Peyer's patch (tissue), 4 donors: ENCODE measurements at places on chromosomes 6 and 20. TPM values are rescaled to one million over a fixed set of nuclear protein-coding genes. Genes with fewer than 3 reads are reported as not detected.
A peak's percentile ranks its signal among the peaks of the same experiment; 100 is the strongest.

DNA sequence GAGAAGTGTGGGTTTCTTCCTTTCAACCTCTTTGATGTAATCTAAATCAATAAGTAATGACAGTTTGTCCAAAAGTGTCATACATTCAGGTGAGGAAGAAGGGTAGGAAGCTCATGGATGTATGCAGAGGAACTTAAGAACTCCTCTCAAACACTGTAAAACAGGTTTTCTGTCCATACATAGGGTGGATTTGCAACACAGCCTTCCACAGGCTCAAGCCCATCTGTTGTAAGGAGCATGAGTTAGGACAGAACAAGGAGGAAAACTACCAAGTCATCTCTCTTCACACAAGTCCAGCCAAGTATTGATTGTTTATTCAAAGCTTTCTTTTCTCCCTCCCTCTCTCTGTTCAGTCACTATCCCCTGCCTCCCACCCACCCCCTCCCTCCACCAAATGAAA lies 49.0 kb upstream of the CDYL start:
- H3K36me3 ChIP-seq, result no peaks in the 10 kb centered on the region
- no peak overlapping the region for H3K4me3 ChIP-seq
- no peak for DNase-seq
- H3K4me1 ChIP-seq, result peaks cover 13% of the 10 kb centered on the region
- H3K27me3 ChIP-seq, result no peaks in the 10 kb centered on the region

- H3K36me3 ChIP-seq, result no peaks in the 10 kb centered on the region
- H3K4me1 ChIP-seq, result no peaks in the 10 kb centered on the region
- no peak for DNase-seq
- H3K27me3 ChIP-seq, result no peaks in the 10 kb centered on the region
Observed at GRCh38 chr6:4794140-4794707, 18.0 kb downstream of the CDYL start.

GRCh38 chr6:128282961-128283360 lies 237.4 kb downstream of the PTPRK start:
- no peaks in the 10 kb centered on the region for H3K4me1 ChIP-seq
- no peak overlapping the region for H3K4me3 ChIP-seq
- no peaks in the 10 kb centered on the region for H3K27me3 ChIP-seq
- DNase-seq, result no peak
- no peaks in the 10 kb centered on the region for H3K36me3 ChIP-seq

GRCh38 chr6:149169761-149170511 lies 147.6 kb upstream of the TAB2 start:
- no peaks in the 10 kb centered on the region for H3K27me3 ChIP-seq
- H3K36me3 ChIP-seq, result no peaks in the 10 kb centered on the region
- DNase-seq, result no peak
- H3K27ac ChIP-seq, result no peak overlapping the region

GRCh38 chr6:49038294-49038822 lies 424.7 kb downstream of the MMUT start:
- H3K27me3 ChIP-seq, result no peaks in the 10 kb centered on the region
- no peaks in the 10 kb centered on the region for H3K36me3 ChIP-seq
- H3K4me1 ChIP-seq, result no peaks in the 10 kb centered on the region
- H3K27ac ChIP-seq, result no peak overlapping the region
- DNase-seq, result no peak

- no peak for DNase-seq
- no peaks in the 10 kb centered on the region for H3K27me3 ChIP-seq
- H3K27ac ChIP-seq, result no peak overlapping the region
- H3K36me3 ChIP-seq, result no peaks in the 10 kb centered on the region
Observed at GRCh38 chr20:53208110-53208832, 236.1 kb downstream of the TSHZ2 start.

DNA sequence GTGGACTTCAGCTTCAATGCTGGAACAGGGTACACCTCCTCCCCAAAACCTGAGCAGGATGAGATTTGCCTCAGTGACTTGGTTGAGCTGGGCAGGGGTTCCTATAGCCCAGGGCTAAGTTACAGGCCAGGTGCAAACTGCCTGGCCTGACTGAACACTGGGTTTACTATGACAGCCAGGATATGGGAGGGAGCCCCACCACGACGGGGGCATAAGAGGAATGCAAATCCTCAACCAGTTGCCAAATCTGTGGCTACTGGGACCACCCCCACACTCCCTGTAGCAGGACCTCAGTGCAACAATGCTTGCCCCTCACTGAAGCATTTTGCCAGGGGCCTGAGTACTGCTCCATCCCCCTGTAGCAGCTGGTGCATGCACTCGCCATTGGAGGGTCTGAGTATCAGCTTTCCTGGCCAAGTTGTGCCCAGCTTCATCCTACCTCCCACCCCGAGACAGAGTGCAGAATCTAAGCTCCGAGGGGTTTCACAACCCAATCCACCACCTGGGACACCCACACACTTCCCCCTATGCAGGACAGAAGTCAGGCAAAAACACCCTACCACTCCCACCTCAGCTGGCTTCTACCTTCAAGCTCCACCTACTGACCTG lies 27.6 kb downstream of the TREML4 start:
- H3K4me1 ChIP-seq, result no peaks in the 10 kb centered on the region
- no peaks in the 10 kb centered on the region for H3K27me3 ChIP-seq
- H3K4me3 ChIP-seq, result no peak overlapping the region
- H3K27ac ChIP-seq, result no peak overlapping the region

- H3K27ac ChIP-seq, result peak within 1 kb of the TSS; percentile 57
- peak within 1 kb of the TSS; percentile 32 for H3K4me3 ChIP-seq
- H3K36me3 ChIP-seq, result no peaks in the 10 kb centered on the region
- H3K4me1 ChIP-seq, result no peaks in the 10 kb centered on the region
- DNase-seq, result peak; percentile 49
Observed at GRCh38 chr6:169253337-169254238, at the start of gene THBS2. Gene THBS2 (minus strand): TSS chr6:169253846. CDS start chr6:169250784, 3,062 bp downstream.

DNA sequence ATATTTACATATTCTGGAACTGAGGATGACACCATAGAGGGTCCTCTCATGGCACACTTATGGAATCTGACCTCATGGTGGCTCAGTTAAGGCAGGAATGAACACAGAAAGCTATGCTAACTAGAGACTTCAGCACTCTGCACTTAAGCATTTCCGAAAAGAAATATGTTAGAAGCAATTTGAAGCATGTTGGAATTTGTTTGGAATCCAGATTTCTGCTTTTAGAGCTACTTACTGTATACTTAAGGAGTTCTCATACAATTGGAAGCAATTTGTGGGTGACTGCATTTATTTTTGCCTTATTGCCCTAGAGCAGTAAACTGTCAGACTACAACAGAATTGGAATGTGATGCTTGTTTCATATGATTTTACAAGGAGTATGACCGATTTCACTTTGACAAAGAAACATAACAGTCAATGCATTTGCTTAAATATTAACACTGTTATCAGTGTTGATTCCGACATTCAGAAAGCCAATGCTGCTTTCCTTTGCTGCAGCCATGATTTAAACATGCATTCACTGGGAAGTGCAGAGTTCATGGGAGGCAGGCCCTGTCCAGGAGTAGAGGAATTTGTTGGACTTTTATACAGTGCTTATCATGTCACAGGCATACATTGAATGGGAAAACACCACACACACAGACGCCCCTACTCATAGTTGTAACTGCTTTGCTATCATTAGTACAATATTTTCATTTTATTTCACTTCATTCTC lies 244.4 kb downstream of the SAMD5 start:
- no peak overlapping the region for H3K4me3 ChIP-seq
- DNase-seq, result no peak
- H3K4me1 ChIP-seq, result no peaks in the 10 kb centered on the region
- no peaks in the 10 kb centered on the region for H3K36me3 ChIP-seq
- H3K27ac ChIP-seq, result no peak overlapping the region
- H3K27me3 ChIP-seq, result no peaks in the 10 kb centered on the region

- no peak overlapping the region for H3K4me3 ChIP-seq
- no peaks in the 10 kb centered on the region for H3K27me3 ChIP-seq
- no peaks in the 10 kb centered on the region for H3K36me3 ChIP-seq
- no peaks in the 10 kb centered on the region for H3K4me1 ChIP-seq
Observed at GRCh38 chr6:35064757-35065440, 76.2 kb downstream of the TCP11 start.

DNA sequence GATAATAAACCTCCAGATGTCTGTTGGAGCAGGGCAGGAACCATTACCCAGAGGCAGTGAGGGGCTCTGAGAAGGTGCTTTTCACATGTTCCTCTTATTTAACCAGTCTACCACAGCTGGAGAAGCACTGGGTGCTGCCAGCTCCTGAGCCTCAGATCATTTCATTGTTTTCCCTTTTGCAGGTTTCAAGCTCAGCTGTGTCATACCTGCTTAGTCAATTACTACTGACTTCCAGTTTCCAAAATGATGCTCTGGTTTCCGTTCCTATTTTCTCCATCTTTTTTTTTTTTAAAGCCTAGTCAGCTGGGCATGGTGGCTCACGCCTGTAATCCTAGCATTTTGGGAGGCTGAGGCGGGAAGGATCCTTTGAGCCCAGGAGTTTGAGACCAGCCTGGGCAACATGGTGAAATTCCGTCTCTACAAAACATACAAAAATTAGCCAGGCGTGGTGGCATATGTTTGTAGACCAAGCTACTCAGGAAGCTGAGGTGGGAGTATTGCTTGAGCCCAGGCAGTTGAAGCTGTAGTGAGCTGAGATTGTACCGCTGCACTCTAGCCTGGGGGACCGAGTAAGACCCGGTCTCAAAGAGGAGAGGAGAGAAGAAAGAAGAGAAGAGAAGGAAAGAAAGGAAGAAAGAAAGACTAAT lies 6.7 kb downstream of the FLOT1 start:
- H3K4me3 ChIP-seq, result no peak overlapping the region
- no peaks in the 10 kb centered on the region for H3K36me3 ChIP-seq
- H3K27me3 ChIP-seq, result no peaks in the 10 kb centered on the region
- no peak overlapping the region for H3K27ac ChIP-seq
- no peak for DNase-seq
- no peaks in the 10 kb centered on the region for H3K4me1 ChIP-seq

FNDC11 gene
- total RNA-seq, result not detected

GRCh38 chr6:32685603-32686002 lies 19.1 kb upstream of the HLA-DQB1 start:
- peak; percentile 53 for DNase-seq
- H3K27me3 ChIP-seq, result no peaks in the 10 kb centered on the region
- H3K27ac ChIP-seq, result peak overlapping the region; percentile 69
- H3K4me3 ChIP-seq, result no peak overlapping the region

DNA sequence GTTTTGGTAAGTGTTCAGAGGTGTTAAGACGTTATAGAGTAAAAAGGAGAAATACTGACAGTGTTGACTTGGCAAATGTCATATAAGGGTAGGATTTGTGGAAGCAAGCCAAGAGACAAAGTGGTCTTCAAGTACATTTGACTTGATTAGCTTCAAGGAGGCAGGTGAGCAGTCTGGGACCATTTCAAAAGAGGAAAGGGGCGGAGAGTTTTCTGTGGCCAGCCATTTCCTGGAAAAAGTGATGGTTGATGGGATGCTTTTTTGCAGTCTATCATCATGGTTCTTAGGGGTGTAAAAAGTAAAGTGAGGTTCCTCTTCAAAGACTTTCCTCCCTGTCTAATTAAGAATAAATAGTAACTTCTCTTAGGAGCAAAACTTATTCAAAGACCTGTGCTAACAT lies 28.7 kb downstream of the FKBP1A start:
- H3K36me3 ChIP-seq, result peaks cover 5% of the 10 kb centered on the region
- H3K4me3 ChIP-seq, result no peak overlapping the region
- no peak for DNase-seq
- no peak overlapping the region for H3K27ac ChIP-seq
- no peaks in the 10 kb centered on the region for H3K4me1 ChIP-seq

ZSCAN23 gene
- 46.2 TPM for total RNA-seq

GRCh38 chr6:37860226-37860839 lies 40.8 kb downstream of the ZFAND3 start:
- no peaks in the 10 kb centered on the region for H3K27me3 ChIP-seq
- H3K4me3 ChIP-seq, result no peak overlapping the region
- H3K36me3 ChIP-seq, result no peaks in the 10 kb centered on the region

- H3K4me3 ChIP-seq, result no peak overlapping the region
- H3K36me3 ChIP-seq, result no peaks in the 10 kb centered on the region
- H3K4me1 ChIP-seq, result no peaks in the 10 kb centered on the region
- H3K27me3 ChIP-seq, result no peaks in the 10 kb centered on the region
- no peak overlapping the region for H3K27ac ChIP-seq
Observed at GRCh38 chr20:10998476-10998875, 324.7 kb upstream of the JAG1 start.

- DNase-seq, result no peak
- H3K27ac ChIP-seq, result no peak overlapping the region
- H3K4me3 ChIP-seq, result no peak overlapping the region
- no peaks in the 10 kb centered on the region for H3K36me3 ChIP-seq
Observed at GRCh38 chr20:50584687-50585086, 74.5 kb downstream of the PTPN1 start.

GRCh38 chr6:160391419-160392116 lies 43.4 kb downstream of the SLC22A3 start:
- no peaks in the 10 kb centered on the region for H3K27me3 ChIP-seq
- H3K4me3 ChIP-seq, result no peak overlapping the region
- DNase-seq, result no peak

DNA sequence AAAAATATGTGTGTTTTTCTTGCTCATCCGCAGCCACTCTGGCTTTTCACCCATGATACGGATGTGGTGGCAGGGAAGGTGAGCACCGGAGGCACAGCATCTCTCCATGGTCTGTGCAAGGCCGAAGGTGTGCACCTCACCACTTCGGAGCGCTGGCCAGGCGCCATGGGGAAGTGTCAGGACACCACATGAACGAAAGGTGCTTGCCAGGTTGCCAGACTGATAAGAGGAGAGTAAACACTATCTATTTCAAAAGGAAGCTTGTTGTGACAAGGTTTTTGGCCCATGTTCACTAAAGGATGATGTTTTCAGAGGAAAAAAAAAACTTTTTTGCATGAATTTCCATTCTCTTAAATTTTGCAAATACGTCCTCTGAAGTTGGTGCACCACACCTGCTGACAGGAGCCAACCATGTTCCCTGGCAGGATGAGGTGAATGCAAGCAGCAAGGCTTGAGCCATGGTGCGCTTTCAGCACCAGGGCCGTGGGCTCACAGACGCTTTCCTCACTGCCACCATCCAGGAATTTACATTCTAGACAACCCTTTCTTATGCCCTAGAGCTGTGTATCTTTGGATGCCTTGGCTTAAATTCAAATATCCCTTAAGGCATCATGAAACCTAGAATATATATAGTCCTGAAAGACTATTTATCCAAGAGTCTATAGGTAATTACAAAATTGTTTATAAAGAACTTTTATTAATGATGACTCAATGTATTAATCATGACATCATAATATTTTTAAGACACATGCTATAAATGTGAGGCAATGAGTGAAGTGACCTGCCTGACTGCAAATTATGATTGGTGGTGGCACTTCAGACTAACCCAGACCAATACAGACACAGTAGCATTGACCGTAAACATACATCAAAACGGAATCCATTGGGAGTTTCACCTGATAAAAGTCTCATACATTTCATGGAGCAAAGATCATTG lies 234.5 kb downstream of the TFAP2A start:
- H3K4me3 ChIP-seq, result no peak overlapping the region
- H3K4me1 ChIP-seq, result no peaks in the 10 kb centered on the region
- no peaks in the 10 kb centered on the region for H3K36me3 ChIP-seq

INSM1 gene
- 2.9 TPM for total RNA-seq

- H3K27ac ChIP-seq, result no peak overlapping the region
- H3K27me3 ChIP-seq, result no peaks in the 10 kb centered on the region
- no peaks in the 10 kb centered on the region for H3K4me1 ChIP-seq
- H3K4me3 ChIP-seq, result no peak overlapping the region
- DNase-seq, result no peak
- H3K36me3 ChIP-seq, result no peaks in the 10 kb centered on the region
Observed at GRCh38 chr20:60704147-60704546, 547.9 kb upstream of the CDH4 start.

GRCh38 chr6:123215211-123215610 lies 219.2 kb downstream of the CLVS2 start:
- no peaks in the 10 kb centered on the region for H3K27me3 ChIP-seq
- H3K4me1 ChIP-seq, result no peaks in the 10 kb centered on the region
- H3K27ac ChIP-seq, result no peak overlapping the region
- H3K4me3 ChIP-seq, result no peak overlapping the region

- no peaks in the 10 kb centered on the region for H3K36me3 ChIP-seq
- no peaks in the 10 kb centered on the region for H3K4me1 ChIP-seq
- no peaks in the 10 kb centered on the region for H3K27me3 ChIP-seq
- no peak for DNase-seq
- H3K4me3 ChIP-seq, result no peak overlapping the region
- peak overlapping the region; percentile 32 for H3K27ac ChIP-seq
Observed at GRCh38 chr20:24960302-24960801, 11.3 kb downstream of the CST7 start.

SH3BGRL2 gene
- total RNA-seq, result 114 TPM
